Glutamatergic neuron (in vitro differentiated cells): ENCODE measurements at places on chromosomes 2 and 18. TPM values are rescaled to one million over a fixed set of nuclear protein-coding genes. Genes with fewer than 3 reads are reported as not detected.
A peak's percentile ranks its signal among the peaks of the same experiment; 100 is the strongest.

- H3K4me1 ChIP-seq, result no peaks in the 10 kb centered on the region
- no peaks in the 10 kb centered on the region for H3K27me3 ChIP-seq
- no peak overlapping the region for H3K27ac ChIP-seq
- no peaks in the 10 kb centered on the region for H3K36me3 ChIP-seq
These were observed 136.9 kb downstream of the COPS8 start for GRCh38 chr2:237222601-237223041.

- no peak for DNase-seq
- H3K27me3 ChIP-seq, result no peaks in the 10 kb centered on the region
- no peaks in the 10 kb centered on the region for H3K4me1 ChIP-seq
- H3K36me3 ChIP-seq, result no peaks in the 10 kb centered on the region
- no peak overlapping the region for H3K27ac ChIP-seq
These were observed 18.4 kb downstream of the GRP start for GRCh38 chr18:59238385-59238784.

- H3K27ac ChIP-seq, result no peak overlapping the region
- no peaks in the 10 kb centered on the region for H3K27me3 ChIP-seq
- DNase-seq, result no peak
These were observed 34.9 kb downstream of the AKAIN1 start for GRCh38 chr18:5162111-5162510.

GRCh38 chr18:48997985-48998831, 47.4 kb upstream of the SMAD7 start:
- no peak overlapping the region for H3K4me3 ChIP-seq
- no peaks in the 10 kb centered on the region for H3K36me3 ChIP-seq
- H3K27ac ChIP-seq, result no peak overlapping the region
- no peak for DNase-seq
- peaks cover 4% of the 10 kb centered on the region for H3K27me3 ChIP-seq
- peaks cover 2% of the 10 kb centered on the region for H3K4me1 ChIP-seq

- H3K27me3 ChIP-seq, result no peaks in the 10 kb centered on the region
- H3K4me3 ChIP-seq, result no peak overlapping the region
- H3K27ac ChIP-seq, result no peak overlapping the region
- H3K4me1 ChIP-seq, result peaks cover 5% of the 10 kb centered on the region
These were observed 245.6 kb downstream of the ANAPC1 start for GRCh38 chr2:111638274-111638877.

- no peak overlapping the region for H3K27ac ChIP-seq
- H3K4me1 ChIP-seq, result no peaks in the 10 kb centered on the region
- no peaks in the 10 kb centered on the region for H3K27me3 ChIP-seq
- no peaks in the 10 kb centered on the region for H3K36me3 ChIP-seq
These were observed 26.5 kb downstream of the EIF4E2 start for GRCh38 chr2:232576995-232577394.

- H3K36me3 ChIP-seq, result peaks cover 8% of the 10 kb centered on the region
- H3K27ac ChIP-seq, result no peak overlapping the region
- DNase-seq, result no peak
These were observed 34.8 kb downstream of the LBH start for GRCh38 chr2:30266051-30266621.

DNA sequence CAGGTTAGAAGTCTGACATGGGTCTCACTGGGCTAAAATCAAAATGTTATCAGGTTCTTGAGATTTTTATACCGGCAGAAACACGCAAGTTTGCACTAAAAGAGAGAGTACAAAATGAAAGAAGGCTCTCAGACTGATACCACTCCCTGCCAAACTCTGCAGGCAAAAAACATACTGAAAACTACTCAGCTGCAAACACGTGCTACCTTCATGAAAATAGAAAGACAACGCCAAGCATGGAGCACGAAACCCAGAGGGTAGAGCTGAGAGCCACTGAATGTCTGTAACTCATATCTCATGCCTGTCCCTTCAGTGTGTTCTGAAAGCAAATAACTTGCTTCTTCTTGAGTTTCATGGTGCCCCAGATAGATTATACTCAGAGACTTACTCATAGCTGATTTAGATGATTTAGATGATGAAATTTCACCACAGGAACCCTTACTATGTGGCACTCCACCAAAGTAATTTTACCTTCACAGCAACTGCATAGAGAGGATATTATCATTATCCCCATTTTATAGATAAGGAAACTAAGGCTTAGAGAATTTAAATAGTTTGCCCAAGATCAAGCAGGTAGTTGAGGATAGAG, 313.0 kb upstream of the SLC39A10 start:
- no peaks in the 10 kb centered on the region for H3K27me3 ChIP-seq
- H3K27ac ChIP-seq, result no peak overlapping the region
- H3K4me3 ChIP-seq, result no peak overlapping the region
- no peak for DNase-seq

GRCh38 chr2:11681722-11682589, 12.0 kb upstream of the NTSR2 start:
- peak overlapping the region; percentile 10 for H3K27ac ChIP-seq
- H3K36me3 ChIP-seq, result no peaks in the 10 kb centered on the region
- peaks cover 1% of the 10 kb centered on the region for H3K27me3 ChIP-seq
- H3K4me3 ChIP-seq, result no peak overlapping the region

- peak overlapping the region; percentile 82 for H3K4me3 ChIP-seq
- no peak overlapping the region for H3K27ac ChIP-seq
- H3K4me1 ChIP-seq, result peaks cover 7% of the 10 kb centered on the region
These were observed 847 bp downstream of the HOXD8 start for GRCh38 chr2:176130147-176130956.

- no peaks in the 10 kb centered on the region for H3K4me1 ChIP-seq
- no peak overlapping the region for H3K4me3 ChIP-seq
- peaks cover 4% of the 10 kb centered on the region for H3K36me3 ChIP-seq
- no peak overlapping the region for H3K27ac ChIP-seq
- peak; percentile 12 for DNase-seq
These were observed 131.0 kb downstream of the NFATC1 start for GRCh38 chr18:79526468-79527460.

Gene GPR45
- 0.44 TPM for total RNA-seq

Gene TNFAIP6
- not detected for total RNA-seq

Gene RND3
- total RNA-seq, result 49.0 TPM

Gene DNAJC5G
- total RNA-seq, result not detected

Gene FAP
- total RNA-seq, result not detected

- DNase-seq, result no peak
- H3K27ac ChIP-seq, result no peak overlapping the region
- H3K4me1 ChIP-seq, result peaks cover 12% of the 10 kb centered on the region
- H3K27me3 ChIP-seq, result no peaks in the 10 kb centered on the region
These were observed 12.2 kb downstream of the TM4SF20 start for GRCh38 chr2:227366769-227367426.

Gene DSG1
- not detected for total RNA-seq

Gene SLC4A3
- total RNA-seq, result 24.4 TPM

Gene CCDC74A
- total RNA-seq, result 0.54 TPM

GRCh38 chr18:78790511-78790910, 189.1 kb upstream of the SALL3 start:
- H3K4me3 ChIP-seq, result no peak overlapping the region
- H3K27me3 ChIP-seq, result peaks cover 5% of the 10 kb centered on the region
- no peak for DNase-seq
- H3K27ac ChIP-seq, result no peak overlapping the region
- no peaks in the 10 kb centered on the region for H3K4me1 ChIP-seq
- no peaks in the 10 kb centered on the region for H3K36me3 ChIP-seq

- no peak overlapping the region for H3K4me3 ChIP-seq
- peaks cover 4% of the 10 kb centered on the region for H3K36me3 ChIP-seq
- peaks cover 10% of the 10 kb centered on the region for H3K4me1 ChIP-seq
These were observed 42.4 kb downstream of the HK2 start for GRCh38 chr2:74876081-74876886.

- H3K4me1 ChIP-seq, result peaks cover 31% of the 10 kb centered on the region
- H3K27me3 ChIP-seq, result no peaks in the 10 kb centered on the region
- no peak overlapping the region for H3K27ac ChIP-seq
These were observed 9.6 kb downstream of the IRS1 start for GRCh38 chr2:226790011-226790410.

Gene SIX3
- 0.86 TPM for total RNA-seq

Gene CCBE1
- 0.81 TPM for total RNA-seq
